ENCODE measurements at places on chromosomes 4 and X.

DNA sequence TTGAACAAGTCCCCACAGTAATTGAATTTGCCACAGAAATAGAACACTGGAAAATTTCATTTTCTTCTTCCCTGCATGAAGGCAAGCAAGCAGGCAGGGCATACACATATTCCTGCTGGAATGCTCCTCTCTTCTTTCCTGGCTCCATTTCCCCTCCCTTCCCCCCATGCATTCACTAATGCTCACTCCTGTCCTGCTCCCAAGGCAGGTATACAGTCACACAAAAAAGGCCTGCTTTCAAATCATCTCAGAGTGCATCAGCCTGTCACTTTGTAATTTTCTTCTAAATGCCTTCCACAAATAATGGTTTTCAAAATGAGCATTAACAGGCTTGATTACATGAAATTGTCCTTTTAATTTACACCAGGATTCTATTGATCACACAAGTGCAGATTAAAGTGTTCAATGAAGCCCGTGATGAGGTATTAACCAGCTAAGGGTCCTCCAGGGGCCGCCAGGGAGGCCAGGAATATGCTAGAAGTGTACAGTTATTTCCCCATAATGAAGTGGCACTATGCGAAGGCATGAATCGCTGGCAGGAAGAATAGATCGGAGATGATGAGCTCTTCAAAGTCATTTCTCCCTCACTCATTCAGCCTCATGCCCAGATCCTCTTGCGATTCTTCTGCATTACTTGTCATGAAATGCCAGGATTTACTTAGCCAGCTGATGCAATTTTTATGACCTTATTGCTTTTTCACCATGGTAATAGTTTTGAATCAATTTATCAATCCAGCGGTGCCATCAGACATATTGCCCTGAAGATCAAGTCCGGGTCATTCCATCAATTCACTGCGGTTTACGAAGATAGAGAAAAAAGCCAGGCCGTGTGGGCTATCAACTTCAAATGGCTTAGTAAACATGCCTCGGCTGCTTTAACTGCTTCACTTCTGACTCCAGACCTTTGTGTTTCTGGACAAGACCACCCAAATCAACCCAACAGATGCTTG, 243.5 kb downstream of the GPAT3 start:
- no peak for DNase-seq

DNA sequence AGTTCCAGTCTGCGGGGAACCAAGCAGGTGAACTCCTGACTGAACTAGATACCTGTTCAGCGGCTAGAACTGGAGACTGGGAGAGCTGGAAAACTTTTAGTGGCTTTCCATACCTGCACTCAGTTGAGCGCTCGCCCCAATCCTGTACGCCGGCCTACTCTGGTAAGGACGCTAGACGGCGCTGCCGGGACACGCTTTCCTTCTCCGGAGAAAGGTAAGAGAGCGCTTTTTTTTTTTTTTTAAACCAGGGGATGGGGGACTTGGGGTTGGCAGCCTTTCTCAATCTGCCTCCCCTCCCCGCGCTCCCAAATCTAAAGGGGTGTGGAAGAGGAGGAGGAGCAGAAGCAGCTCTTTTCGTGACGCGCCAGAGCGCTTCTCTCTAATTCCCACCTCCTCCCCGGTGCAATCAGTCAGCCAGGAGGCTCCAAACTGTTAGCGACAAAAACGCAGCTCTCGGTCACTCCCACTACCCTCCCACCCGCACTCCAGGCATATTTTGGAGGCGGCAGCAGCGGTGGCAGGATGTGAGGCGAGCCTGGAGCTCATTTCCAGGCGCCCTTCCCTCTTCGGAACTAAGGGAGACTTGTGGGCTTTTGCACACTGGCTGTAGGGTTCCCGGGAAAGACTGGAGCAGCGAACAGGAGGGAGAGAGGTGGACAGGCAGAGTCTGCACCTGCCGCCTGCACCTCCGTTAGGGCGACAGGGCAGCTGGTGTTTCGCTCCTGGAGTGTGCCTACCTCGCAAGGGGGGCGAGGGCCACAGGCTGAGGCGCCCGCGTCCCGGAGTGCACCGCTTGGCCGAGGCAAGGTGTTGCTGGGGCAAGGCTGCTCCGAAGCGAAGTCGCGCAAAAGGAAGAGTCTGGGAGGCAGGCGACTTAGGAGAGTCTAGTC, at the start of gene IL1RAPL2:
Gene IL1RAPL2 (plus strand): TSS at position 409 of the 890 bp plus-strand sequence.
- DNase-seq, result no peak

DNA sequence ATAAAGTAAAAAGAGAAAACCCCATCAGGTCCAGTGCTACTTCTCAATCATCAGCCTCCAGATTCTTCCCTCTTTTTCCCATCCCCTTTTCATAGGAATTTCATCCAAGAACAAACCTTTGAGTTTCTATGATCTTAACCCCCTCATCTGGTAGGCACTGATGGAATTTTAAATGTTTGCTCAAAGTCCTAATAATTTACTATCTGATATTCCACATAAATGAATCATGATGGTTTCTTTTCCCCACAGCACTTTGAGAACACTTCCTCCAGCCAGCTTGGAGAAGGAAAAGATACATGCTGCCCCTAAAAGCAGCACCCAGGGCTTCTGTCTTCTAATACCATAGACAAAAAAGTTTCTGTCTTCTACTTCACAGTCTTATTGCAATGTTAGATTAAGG, 19.4 kb upstream of the KLHL8 start:
- DNase-seq, result no peak

- no peak for DNase-seq
Measured at GRCh38 chr4:110061076-110061475, 137.3 kb downstream of the ELOVL6 start.

GRCh38 chr4:77190053-77190452, 33.0 kb downstream of the CCNG2 start:
- DNase-seq, result no peak

DNA sequence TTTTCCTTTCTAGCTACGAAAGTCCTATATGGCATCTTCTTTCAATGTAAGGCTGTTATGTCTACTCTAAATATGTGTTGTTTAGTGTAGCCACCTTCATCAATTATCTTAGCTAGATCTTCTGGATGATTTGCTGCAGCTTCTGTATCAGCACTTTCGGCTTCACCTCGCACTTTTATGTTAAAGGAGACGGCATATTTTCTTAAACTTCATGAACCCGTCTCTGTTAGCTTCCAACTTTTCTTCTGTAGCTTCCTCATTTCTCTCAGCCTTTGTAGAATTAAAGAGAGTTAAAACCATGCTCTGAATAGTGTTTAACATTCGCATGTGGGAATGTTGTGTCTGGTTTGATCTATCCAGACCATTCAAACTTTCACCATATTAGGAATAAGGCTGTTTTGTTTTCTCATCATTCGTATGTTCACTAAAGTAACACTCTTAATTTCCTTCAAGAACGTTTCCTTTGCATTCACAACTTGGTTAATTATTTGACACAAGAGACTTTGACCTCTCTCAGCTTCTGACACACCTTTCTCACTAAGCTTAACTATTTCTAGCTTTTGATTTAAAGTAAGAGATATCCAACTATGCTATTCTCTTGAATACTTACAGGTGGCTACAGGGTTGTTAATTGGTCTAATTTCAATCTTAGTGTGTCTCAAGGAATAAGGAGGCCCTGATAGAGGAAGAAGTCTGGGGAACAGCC, 476.8 kb downstream of the GABRG1 start:
- DNase-seq, result no peak

DNA sequence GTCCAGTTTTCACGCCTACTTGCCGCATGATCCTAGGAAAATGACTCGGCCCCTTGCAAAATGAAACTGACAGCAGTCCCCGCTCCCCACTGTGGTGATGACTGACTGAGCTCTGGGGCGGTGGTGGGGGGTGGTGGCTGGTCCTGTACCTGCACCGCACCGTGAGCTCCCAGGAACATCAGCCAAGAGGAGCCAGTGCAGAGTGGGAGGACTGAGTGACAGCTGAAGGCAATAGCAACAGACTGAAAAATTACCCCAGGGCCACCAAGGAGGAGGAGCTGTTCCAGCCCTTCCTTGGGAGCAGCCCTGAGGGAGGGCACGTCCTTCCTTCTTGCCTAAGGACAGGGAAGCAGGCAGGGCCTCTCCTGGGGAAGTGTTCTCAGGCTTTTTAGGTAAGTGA, 2.4 kb upstream of the C4orf50 start:
- no peak for DNase-seq

- no peak for DNase-seq
Measured at GRCh38 chr4:36267486-36268268, 13.7 kb upstream of the DTHD1 start.

GRCh38 chrX:57285001-57285400, 1.5 kb upstream of the FAAH2 start:
- DNase-seq, result no peak

- DNase-seq, result no peak
Measured at GRCh38 chr4:140131675-140132229, 22.2 kb downstream of the MAML3 start.

DNA sequence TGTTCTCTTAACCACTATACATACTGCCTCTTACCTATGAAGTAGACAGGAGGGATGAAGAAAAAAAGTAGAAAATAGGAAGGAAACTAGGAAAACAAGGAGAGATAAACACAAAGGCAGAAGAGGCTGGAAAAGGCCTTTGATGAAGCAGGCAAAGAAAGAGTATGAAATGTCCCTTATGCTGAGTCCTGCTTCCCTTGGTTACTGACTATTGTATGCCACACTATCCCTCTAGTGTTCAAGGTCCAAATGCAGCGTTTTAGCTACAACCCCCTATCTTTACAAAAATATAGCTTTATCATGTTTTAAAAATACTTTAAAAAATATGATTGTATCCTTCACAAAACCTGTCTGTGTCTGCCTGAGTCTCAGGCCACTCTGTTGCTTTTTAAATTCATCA, 233.1 kb downstream of the CAMK2D start:
- DNase-seq, result no peak

DNA sequence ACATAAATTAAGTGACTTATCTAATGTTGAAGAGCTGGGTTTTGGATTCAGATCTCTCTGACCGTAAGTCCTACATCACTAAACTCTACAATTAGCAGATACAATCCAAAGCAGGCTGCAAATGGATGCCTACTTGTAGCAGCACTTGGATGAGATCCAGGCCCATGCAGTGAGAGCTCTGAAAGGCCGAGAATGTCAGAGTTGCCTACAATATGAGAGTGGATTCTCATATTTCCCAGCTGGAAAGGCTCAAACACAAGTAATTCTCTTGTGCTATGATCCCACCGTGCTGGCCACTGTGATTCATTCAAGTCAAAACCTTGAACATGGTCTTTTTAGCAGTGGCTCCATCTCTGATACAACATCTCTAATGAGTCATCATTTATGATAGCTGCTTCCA, 125.4 kb upstream of the CHRDL1 start:
- DNase-seq, result no peak

DNA sequence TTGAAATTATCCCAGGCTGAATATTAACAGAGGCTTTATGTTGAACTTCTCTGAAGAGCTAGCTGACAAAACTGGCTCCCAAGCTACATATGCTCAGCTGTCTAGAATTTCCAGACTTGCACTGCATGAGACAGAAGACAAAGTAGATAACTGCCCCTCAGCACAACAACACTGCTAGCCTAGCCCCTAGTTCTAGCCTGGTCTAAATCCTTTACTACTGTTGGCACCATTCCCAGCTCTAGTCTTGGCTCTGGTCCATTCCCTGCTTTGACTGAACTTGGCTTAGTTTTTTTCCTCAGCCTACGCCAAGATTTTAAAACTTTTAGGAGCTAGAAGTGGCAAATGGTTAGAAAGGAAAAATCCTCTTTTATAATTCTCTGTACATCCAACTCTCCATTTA, 7.6 kb upstream of the OPHN1 start:
- no peak for DNase-seq

DNA sequence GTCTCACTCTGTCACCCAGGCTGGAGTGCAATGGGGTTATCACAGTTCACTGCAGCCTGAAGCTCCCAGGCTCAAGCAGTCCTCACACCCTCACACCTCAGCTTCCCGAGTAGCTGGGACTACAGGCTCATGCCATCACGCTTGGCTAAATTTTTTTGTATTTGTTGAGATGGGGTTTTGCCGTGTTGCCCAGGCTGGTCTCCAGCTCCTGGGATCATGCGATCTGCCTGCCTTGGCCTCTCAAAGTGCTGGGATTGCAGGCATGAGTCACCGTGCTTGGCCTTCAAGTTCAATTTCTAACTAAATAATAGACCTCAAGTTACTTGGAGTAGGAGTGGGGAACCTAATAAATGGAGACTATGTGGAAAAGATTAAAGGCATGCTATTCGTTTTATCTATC, 48.9 kb downstream of the MND1 start:
- DNase-seq, result no peak

GRCh38 chr4:102352781-102353180, 7.5 kb upstream of the SLC39A8 start:
- no peak for DNase-seq

DNA sequence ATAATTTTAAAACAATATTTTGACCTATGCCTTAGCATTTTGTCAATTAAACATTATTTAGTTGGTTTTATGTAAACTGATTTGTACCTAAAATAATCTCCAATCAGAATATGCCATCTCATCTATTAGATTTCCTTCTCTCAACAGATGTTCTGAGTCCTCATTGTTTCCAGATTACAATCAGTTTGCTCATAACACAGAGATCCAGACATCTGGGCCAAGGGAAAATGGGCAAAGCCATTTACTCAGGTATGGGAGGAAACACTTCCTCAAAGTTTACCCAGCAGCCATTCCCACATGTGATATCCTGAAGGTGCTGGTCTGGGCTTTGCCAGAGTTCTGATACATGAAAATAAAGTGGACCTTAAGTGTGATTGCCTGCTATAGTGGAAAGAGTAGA, 217.9 kb upstream of the GPC4 start:
- DNase-seq, result no peak

DNA sequence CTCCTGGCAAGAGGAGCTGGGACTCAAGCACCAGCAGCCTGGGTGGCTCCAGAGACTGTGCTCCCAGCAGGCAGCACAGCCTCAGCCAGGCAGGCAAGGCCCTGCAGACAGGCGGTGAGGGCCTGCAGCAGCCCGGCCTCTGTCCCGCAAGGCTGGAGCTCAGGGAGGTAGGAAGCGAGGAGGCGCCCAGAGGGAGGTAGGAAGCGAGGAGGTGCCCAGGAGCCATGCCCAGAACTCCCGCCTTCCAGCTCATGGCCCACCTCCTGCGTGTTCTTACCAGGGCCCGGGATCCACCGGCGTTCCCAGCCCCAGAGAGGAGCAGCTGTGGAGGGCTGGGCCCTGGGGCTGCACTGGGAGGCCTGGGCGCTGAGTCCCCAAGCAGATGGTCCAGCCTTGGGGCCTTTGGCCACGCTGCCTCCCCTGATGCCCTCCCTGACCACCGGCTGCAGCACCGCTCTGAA, 133.1 kb downstream of the HMX1 start:
- DNase-seq, result no peak

DNA sequence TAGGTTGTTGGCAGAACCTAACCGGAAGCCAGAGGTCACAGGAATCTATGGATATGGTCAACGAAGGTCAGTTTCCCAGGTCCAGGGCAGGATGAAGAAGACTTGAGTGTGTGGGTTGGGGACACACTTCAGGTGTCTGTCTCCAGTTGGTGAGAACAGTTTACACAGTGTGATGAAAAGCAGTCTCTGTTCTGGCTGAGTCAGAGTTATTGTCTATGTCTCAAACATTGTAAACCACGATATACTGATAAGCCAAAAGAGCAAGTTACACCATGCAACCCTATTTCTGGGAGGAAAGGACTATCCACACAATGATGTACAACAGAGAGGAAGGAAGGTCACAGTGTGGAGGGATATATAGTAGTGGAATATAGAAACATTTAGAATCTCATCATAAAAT, 187.1 kb upstream of the C1QTNF7 start:
- no peak for DNase-seq

- no peak for DNase-seq
Measured at GRCh38 chrX:63430026-63430425, 78.9 kb upstream of the SPIN4 start.
